ENCODE measurements at places on chromosomes 7 and 10. TPM values are rescaled to one million over a fixed set of nuclear protein-coding genes. Genes with fewer than 3 reads are reported as not detected.

Gene SLC18A2
- total RNA-seq, result not detected

Gene ANKRD61
- total RNA-seq, result 0.23 TPM

Gene HOXA9
- 8.7 TPM for total RNA-seq

DNA sequence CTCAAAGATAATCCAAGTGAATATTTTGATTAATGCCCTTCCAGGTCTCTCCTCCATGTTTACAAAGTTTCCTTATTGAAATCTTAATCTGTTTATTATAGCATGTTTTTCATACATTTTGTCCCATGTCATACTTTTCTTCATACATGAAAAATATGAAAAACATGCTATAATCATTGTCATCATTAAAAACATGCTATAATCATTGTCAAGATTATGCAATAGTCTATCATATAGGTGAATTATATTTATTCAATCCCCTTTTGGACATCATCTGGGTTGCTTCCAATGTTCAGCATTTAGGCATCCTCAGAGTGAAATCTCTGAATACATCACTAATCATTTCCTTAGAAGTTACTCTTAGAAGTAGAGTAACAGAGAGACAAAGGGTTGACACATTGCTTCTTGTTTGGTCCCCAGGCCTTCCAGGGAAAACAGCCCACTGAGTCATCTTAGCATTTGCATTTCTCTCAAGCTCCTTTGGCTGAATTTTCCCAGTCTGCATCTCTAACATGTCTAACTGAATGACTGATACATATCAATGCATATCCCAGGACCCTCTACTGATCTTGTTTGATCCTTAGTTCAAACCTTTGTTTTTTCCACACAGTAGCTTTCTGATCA is 87.0 kb downstream of the SGMS1 start:
- no peak for DNase-seq

- DNase-seq, result peak; percentile 78
Observed at GRCh38 chr10:80154978-80155695, 22.6 kb downstream of the PLAC9 start.

DNA sequence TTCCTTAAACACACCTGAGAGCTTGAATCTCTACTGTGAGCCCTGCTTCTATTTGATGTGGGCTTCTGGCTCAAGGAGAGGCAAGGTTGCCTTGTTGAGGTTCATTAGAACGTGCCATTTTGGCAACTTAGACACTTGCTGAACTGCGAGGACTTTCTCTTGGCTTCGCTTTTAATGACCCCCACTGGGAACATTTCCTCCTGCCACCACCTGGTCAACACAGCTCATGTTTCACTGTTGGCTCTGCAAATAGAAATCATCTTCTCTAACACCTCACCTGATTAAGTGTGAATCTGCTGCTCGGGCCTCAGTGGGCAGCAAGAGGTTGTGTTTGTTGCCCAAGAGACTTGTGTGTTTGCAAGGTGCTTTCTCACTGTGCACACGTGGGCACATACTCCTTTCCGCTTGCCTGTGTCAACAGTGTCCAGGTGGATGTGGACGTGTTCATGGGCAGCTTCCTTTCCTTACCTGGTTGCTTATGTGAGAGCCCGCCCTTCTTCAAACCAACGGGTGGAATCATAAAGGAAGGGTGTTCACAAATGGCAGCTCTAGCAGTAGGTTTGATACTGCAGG is 147.0 kb downstream of the NRP1 start:
- no peak for DNase-seq

GRCh38 chr7:123571684-123572083 is 14.1 kb upstream of the NDUFA5 start:
- DNase-seq, result peak; percentile 44

GRCh38 chr7:156751319-156751718 is 110.7 kb downstream of the RNF32 start:
- DNase-seq, result peak; percentile 99

DNA sequence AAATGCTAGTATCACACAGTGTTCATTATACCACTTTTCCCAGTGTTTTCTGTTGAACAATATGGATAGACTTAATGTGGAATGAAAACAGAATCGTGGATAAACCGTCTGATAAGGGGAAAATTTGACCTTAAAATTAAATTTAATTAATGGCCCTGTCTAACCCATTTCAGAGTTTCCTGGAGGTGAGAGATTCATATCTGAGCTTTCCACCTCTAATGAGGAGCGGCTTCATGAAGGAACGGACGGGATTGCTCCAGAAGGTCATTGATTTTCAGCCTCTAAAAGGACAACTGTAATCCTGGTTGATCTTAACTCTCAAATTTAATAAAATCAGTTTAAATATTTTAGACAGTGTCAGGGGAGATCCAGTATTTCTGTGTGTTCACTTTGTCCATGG is 874.9 kb downstream of the GRID1 start:
- no peak for DNase-seq

- no peak for DNase-seq
Observed at GRCh38 chr7:3911685-3912084, 610.6 kb downstream of the SDK1 start.
